ENCODE measurements at places on chromosomes 2 and 18.

GRCh38 chr2:198782734-198783133 lies 675.0 kb downstream of the SATB2 start:
- DNase-seq: no peak

GRCh38 chr2:201208563-201209252 lies 25.8 kb downstream of the CASP10 start:
- no peak for DNase-seq

DNA sequence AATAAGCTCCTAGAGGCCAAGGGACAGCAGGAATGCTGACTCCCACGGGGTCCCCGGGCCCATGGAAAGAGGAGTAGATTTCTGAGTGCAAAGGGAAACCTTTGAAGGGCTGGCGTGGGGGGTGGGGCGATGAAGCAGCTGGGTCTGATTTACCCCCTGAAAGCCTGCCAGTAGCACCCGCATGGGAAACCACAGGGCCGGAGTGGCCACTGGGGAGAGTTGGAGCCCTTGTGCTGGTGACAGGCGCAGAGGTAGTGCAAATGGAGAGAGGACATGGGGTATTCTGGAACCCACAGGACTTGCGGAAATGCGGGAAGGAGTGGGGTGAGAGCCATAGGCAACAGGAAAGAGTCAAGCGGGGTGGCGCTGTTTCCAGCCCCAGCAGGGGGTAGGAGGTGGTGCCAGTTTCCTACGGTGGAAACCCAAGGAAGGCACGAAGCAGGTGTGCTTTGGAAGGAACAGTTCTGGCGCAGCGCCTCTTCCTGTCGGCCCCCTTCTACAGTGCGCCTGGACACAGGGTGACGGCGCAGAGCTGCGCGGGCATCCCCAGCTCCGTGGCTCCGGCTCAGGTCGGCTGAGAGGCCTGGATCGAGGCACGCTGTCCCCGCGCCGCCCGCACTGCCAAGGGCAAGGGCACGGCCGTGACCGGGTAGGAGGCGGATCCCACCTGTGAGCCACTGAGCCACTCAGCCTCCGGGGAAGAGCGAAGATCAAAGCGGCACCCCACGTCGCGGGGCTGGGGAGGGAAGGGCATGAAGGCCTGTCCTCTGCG lies 149.0 kb upstream of the GLI2 start:
- no peak for DNase-seq

- DNase-seq: no peak
Measured at GRCh38 chr2:178484245-178485041, 4.2 kb downstream of the PLEKHA3 start.

DNA sequence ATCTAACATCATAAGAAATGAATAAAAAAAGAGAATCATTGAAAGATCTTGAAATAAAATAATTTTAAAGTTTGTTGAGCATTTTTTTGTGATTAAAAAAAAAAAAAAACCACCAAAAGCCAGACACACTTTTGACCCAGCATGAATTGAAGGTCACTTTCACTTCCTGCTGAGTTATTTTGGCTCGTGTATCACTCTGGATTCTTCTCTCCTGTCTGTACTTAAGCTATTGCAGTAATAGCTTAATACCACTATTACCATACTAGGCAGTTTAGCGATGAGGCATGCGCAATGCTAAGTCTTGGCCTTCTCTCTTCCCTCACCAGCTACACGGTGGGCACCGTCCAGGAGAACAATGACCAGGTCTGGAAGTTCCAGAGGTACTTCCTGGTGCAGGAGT lies 54.5 kb upstream of the SPP2 start:
- DNase-seq: no peak

GRCh38 chr2:241852981-241853631 lies 5.6 kb downstream of the PDCD1 start:
- peak; percentile 29 for DNase-seq

DNA sequence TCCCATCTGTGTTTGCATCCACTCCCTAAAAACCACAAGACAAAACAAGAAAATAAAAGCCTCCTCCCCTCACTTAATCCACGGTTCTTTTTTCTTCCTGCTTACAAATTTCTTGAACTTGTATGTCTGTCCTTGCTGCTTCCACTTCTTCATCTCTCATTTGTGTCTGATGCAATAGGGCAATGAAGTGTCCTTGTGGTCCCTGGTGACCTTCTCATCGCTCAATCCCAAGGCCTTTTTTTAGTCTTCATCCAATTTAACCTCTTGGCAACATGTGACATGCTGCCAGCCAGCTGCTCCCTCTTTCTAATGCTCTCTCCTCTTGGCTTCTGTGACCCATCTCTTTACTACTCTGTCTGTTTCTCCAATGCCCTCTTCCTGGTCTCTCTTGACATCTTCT lies 87.6 kb downstream of the SEMA4F start:
- DNase-seq: no peak

DNA sequence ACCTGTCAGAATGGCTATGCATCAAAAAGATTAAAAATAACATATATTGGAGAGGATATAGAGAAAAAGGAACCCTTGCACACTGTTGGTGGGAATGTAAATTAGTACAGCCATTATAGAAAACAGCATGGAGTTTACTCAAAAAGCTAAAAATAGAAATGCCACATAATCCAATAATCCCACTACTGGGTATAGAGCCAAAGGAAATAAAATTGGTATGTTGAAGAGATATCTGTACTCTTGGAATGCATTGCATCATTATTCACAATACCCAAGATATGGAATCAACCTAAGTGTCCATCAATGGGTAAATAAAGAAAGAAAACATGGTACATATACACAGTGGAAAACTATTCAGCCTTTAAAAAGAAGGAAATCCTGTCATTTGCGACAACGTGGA lies 77.2 kb downstream of the C1D start:
- DNase-seq: no peak

DNA sequence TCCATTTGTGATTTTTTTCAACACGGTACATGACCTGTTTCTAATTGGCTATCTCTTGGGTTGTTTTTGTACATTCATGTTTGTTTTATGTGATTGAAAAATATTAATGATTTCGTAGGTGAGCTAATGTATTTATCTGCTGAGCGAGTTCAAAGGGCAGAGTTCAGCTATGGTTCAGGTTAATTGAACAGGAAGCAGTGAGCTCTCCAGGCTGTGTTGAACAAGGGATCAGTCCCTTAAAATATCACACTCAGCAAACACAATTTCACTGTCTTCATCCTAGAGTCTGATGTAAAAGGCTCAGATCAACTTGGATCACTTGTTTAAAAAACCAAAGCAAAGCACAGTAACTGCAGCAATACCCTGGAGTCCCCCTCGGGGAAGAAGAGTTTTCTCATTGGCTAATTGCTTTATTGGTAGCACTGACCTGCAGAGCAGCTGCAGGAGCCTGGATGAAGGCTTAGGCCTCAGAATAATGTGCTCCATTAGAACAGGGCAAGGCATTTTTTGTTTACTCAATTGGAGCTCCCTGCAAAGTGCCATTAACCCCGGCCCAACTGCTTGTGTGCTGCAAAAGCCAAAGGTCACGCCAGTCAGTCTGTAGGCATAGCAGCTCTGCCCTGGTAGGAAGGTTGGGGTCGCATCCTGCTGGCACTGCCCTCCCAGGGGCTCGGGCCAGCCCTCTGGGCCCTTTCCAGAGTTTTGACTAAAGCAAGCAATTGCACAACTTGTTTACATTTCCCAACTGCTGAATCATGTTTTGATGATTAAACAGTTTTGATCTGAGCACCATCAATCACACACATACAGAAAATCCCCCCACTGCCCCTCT lies 10.5 kb downstream of the ONECUT2 start:
- no peak for DNase-seq

- DNase-seq: no peak
Measured at GRCh38 chr2:179692610-179693009, 168.8 kb downstream of the ZNF385B start.

DNA sequence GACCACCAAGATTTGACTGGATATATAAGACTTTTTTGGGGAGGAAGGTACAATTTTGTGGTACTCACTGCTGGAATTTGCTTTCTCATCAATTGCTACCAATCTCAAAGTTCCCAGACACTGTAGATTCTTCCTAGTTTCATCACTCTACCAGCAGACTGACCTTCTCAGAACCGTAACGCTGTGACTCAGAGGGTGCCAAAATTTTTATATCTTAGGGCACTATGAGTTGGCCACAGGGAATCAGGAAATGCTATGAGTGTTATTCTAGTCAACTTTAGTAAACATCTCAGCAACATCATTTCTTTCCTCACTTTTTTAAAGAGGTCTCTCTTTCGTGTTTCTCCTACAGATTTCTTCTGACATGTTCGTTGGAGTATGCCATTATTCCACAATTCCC lies 499.0 kb downstream of the TMX3 start:
- DNase-seq: no peak

DNA sequence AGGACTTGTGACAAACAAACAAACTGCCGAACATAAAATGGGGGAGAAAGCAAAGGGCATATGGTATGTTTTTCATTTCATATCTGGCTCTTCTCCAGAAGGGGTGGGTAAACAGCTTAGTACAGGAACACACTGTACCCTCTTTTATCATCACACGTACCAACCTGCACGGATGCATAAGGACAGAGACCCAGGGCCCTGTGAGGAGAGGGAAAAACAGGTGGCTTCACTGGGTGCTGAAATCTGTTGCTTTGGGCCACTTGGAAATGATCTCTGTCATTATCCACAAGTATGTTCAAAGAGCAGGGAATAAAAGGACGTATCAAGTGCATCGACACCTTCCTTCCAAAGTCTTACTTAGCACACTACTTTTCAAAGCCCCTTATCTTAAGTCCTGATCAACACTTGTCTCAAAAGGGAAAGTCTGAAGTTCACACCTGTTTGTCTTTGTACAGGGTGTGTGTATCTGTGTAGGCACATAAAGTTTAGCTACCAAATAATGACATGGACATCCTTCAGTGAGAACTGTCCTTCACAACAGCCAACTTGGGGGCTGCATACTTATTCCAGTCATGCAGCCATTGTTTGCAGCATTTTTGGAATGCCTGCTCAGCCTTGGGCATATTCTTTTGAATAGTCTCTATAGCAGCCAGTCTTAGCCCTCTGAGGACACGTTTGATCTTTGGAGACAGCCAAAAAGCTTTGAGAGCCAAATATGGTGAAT lies 60.6 kb downstream of the IRS1 start:
- DNase-seq: no peak

GRCh38 chr2:187390891-187391290 lies 57.2 kb downstream of the CALCRL start:
- no peak for DNase-seq

- DNase-seq: no peak
Measured at GRCh38 chr2:159382447-159383028, 96.0 kb upstream of the WDSUB1 start.

DNA sequence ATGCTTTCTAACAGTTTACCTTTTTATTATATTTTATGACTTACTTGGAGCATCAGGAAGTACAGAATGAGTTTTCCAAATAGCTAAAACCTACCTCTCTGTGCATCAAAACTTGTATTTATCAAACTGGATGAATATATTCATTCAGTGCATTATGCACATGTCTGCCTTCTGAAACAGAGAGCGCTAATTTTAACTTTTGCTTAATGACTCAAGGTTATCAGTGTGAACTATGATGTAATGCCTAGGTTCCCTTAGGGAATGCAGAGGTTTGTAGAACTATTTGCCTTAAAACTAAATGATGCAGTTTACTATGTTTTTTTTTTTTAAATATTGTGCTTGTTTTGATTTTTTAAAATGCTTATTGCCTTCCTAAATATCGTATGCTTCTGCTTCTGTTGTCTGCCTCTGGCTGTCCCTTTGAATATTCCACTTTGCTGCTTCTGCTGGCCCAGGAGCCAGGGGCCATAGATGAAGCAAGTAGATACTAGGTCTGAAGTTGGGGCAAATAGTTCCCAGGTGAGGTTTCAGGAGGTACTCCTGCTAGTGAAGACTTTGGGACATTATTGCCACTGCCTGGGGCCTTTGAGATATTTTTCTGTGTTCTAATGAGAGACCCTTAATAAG lies 16.5 kb downstream of the TMEM178A start:
- no peak for DNase-seq

DNA sequence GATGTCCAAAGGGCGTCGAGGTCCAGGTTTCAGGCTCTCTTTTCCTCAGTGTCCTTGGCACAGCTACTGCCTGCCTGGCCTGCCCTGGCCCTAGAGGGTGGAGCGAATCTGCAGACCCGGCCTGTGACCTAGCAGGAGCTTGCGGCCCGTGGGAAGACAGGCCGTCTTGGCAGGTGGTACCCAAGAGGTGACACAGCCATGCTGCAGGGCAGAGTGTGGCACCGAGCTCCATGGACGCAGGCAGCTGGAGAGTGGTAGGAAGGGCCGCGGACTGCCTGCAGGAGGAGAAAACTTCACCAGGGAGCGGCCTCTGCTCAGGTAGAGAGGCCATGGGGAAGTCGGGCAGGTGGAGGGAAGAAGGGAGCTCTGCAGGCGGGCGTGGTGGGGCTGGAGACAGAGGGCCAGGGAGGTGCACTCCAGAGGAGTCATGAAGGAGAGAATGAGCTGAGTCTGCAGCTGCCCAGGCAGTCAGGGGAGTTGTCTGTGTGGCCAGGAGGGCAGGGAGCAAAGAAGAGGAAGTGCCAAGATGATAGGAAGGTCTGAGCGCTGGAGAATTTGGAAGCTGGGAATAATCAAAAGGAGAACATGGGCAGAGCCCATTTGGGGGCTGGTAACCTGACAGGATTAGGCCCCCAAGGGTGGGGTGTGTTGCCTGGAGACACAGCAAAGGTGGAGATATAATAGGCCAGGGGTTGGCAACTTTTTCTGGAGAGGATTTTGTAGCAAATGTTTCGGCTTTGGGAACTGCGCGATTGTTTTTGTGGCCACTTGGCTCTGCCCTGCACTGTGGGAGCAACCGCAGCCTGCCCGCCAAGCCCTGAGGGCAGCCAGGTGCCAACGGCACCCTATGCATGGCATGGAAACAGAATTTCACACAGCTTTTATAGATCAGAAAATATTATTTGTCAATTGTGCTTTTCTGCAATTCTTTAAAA lies 154.4 kb upstream of the PXDN start:
- no peak for DNase-seq

GRCh38 chr18:27780061-27780745 lies 396.7 kb downstream of the CDH2 start:
- DNase-seq: no peak

DNA sequence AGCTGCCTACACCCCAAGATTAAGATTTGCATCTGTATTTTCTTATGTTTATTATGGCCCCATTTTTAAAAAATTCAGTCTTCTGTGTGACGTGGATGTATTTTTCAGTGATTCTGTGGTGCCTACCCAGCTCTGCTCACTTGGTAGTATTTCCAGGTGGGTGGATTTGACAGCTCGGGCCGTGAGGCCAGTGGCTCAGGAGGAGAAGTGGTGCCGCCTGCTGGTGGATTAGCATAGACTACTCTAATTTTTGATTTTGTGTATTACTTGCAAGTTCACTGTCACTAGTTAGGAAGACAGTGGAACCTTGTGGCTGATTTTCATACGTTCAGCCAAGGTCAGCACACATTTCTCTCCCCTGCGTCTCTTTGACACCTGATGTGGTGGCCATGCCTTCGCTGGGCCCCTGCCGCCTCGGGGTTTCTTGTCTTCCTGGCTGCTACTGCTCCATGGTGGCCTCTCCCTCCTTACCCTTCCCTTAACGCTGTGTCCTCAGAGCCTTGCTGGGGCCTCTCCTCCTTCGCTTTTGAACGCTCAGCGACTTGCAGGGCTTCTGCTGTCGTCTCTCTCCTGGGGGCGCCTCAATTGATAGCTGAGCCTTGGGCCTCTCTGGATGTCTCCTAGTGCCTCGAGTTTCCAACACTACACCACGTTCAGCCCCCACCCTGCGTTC lies 89.4 kb downstream of the DGKD start:
- DNase-seq: peak; percentile 83
